ENCODE measurements at places on chromosomes 11 and 22.
A peak's percentile ranks its signal among the peaks of the same experiment; 100 is the strongest.

DNA sequence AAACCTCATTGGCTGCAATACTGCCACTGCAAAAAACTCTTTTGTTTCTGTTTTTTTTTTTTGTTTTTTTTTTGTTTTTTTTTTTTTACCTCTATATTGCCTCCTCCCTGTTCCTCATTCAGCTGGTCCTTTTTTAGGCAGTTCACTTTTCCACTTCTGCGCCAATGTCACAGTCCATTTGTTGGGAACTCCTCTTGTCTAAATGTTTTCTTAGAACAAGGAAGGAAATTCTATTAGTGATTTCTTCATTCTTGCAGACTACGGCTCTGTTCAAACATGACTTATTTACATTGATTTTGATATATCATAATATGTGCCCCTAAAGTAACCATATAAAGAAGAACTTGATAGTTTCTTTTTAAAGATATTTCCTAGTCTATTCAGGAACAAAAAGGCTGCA is 2.9 kb downstream of the FAM118B start:
- no peak for DNase-seq

DNA sequence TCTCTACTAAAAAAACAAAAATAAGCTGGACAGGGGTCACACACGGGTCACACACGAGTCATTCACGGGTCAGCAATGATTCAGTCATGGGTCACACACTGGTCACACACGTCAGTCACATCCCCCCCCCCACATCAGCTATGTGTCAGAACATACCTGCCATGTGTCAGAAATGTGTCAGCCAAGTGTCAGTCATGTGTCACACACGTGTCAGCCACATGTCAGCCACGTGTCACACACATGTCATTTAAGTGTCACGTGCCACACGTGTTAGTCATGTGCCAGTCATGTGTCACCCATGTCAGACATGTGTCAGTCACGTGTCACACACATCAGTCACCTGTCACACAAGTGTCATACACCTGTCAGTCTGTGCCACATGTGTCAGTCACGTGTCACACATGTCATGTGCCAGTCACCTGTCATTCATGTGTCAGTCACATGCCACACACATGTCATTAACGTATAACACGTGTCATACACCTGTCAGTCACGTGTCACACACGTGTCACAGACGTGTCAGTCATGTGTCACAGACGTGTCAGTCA is 28.7 kb upstream of the MMP20 start:
- no peak for DNase-seq

- no peak for DNase-seq
Observed at GRCh38 chr22:35008213-35008612, 57.7 kb upstream of the ISX start.

- DNase-seq, result no peak
Observed at GRCh38 chr11:68825571-68825970, 16.1 kb downstream of the CPT1A start.

GRCh38 chr11:118870396-118871343 is 13.0 kb upstream of the CXCR5 start:
- no peak for DNase-seq

DNA sequence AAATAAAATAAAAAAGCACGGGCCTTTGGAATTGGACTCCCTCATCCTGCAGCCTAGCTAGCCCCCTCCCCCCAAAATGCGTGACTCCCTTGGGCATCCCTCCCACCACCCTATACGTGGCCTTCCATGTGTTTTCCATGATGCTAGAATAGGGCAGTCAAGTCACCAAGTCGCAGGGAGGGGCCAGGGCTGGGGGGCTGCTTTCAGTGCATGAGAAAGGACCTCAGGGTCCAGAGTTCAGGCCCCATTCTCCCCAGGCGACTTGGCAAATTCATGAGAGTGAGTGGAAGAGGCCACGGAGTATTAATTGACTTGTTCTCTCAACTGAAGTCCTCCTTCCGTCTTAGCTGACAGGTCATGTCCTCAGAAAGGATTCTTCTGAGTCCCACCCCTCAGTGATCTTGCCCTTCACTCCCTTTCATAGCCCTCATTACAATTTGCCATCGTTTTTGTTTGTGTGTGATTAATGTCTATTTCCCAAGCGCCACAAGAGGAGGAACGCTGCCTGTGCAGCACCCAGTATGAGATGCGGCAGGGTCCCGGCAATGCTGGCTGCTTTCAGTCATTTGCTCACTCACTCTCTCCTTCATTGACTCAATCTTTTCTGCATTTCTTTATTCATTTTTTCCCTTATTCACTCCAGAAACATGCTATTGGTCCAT is 17.4 kb downstream of the LRRC32 start:
- no peak for DNase-seq

- DNase-seq, result no peak
Observed at GRCh38 chr11:60887556-60887955, 18.8 kb downstream of the PRPF19 start.

- no peak for DNase-seq
Observed at GRCh38 chr11:30465623-30466022, 120.5 kb downstream of the MPPED2 start.

DNA sequence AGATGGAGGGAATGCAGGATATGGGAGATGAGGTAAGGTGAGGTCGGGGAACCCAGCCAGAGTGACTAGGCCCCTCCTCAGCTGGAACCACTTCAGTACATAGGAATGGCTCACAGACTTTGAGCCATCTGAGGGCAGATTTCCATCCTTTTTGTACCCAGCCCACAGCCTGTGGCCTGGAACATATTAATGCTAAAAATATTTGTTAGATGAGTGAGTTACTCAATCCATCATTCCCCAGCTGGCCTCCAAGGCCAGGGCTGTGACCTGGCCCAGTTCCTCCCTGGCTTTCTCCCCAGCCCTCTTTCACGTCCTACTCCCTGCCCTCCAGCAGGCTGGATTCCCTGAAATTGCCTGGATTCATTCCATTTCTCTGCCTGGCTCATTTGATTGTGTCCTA is 57.2 kb upstream of the PRDM11 start:
- no peak for DNase-seq

DNA sequence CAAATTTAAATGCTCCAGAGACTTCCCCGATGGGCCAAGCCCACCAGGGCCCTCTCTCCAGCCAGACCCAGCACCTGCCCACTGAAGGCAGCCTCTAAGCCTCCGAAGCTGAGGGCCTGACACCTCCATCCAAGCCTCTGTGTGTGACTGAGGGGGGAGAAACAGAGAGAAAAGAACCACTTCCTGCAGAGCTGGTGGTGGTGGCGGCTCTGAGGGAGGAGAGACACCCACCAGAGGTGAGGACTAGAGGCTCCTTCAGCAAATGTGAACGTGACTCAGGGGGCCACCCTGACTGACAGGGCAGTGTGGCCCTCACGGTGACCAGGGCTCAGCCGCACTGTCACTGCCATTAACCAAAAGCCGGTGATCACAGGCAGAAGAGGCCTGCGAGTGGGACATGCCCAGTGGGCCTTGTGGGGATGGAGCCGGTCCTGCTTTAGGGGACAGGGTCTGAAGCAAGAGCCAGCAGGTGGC is 31.0 kb upstream of the CD5 start:
- no peak for DNase-seq

- no peak for DNase-seq
Observed at GRCh38 chr11:57214494-57214893, 22.6 kb downstream of the APLNR start.

DNA sequence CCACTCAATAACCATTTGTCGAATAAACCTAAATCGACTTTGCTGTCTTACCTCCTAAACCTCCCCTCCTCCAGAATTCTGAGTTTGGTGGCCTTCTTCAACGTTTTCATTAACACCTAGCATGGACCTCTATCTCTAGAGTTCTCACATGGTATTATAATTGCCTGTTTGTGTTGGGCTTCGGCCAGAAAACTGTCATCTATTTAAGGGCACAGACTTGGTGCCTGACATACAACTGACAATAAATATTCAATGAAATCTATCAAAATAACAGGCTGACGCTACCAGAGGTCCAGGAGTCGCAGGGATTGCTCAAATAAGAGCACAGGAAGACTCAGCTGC is 687 bp downstream of the ALKBH8 start:
- DNase-seq, result no peak

DNA sequence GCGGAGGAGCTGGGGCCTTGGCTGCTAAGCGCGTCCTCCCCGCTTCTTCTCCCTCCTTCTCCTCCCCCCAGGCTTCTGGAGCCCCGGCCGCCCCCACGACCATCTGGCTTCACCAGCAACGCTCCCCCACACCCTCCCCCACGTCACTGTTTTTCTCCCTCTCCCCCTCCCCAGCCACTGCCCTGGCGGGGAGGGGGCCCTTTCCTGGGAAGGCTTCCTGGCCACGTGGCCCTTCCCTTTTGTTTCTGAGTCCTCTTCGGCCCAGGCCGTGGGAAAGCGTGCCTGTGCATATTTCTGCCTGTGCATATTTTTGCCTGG is 27.7 kb downstream of the RTN4R start:
- DNase-seq, result no peak

DNA sequence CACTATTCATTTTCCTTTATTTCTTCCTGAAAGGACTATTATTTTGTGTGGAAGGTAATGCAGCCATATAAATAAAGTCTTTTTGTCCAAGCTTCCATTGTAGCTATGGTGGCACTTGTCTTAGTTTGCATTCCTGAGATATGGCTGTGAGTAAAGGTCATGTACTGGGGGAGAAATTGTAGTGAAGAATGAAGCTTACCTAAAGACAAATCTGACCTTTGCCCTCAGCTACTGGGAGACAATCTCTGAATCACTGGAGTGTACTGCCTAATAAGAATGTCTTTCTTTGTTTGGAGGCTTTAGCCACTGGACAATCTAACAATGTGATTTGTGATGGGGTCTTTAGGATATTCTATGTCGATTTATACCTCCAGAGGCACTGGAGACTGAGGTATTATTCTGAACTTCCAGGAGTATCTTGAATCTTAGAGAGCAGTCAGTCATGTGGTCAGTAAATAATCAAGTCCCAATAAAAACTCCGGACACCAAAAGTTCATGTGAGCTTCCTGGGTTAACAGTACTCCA is 39.7 kb upstream of the OR5AK2 start:
- DNase-seq, result no peak

DNA sequence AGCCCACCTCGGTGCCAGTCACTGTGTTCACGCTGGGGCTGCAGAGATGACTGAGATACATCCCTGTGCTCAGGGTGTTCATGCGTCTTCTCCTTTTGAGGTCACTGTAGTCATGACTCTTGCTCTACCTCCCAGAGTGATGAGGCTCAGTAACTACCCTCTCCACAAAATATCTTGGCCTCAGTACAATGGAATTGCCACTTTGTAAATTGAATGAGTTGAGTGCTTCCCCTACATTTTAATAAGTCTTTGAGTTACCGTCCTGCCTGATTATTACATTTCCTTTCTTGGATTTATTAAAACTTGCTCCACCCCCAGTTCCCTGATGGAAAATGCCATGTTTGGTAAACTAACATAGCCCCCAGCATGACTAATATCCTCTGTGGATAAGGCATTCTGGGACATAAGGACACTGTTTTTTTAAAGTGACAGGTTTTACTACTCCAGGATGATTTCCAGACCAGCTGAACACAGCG is 15.9 kb downstream of the PRSS23 start:
- no peak for DNase-seq

GRCh38 chr22:47310601-47311000 is 548.2 kb downstream of the TBC1D22A start:
- no peak for DNase-seq

DNA sequence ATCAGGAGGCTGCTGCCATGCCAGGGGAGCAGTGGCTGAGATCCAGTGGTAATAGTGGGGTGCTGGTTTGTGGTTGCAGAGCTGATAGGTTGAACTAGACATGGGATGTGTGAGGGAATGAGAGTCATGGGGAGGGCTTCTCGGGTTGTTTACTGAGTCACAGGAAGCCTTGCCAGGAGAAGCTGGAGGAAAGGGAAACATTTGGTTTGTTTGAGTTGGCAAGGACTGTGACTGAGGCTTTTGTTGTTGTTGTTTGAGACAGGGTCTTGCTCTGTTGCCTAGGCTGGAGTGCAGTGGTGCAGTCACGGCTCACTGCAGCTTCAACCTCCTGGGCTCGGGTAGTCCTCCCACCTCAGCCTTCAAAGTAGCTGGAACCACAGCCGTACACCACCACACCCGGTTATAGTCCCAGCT is 49.3 kb downstream of the CABIN1 start:
- DNase-seq, result peak; percentile 12

DNA sequence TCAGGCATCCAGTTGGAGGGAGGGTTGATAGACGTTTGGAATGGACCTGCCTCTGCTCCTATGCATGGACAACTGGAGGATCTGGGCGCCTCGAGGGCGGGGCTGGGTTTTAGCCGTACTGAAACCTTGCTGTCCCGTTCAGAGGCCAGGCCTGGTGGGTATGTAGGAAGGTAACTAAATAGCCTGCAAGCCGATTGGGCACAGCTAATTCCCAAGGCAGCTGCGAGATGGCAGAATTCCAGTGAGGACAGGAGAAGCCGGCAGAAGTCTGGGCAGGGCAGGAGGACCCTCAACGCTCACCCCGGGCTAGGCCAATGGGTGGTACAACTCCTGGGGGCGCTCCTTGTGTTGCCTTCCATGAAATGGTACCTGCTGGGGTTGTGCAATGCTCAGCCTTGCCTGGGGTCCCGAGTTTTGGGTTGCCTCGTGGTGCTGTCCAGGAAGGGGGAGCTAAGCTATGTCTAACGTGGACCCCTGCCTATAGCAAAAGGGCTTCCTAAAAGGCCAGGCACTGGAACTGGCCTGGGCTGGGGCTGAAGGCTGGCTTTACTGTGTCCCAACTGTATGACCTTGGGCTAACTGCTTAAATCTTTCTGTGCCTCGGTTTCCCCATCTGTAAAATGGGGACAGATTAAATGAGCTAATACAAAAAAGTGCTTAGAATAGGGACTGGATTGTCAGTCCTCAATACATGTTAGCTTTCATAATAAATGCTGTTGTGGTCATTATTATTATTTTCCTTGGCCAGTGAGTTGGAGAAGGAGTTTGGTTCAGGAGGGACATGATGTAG is 30.1 kb upstream of the CD82 start:
- DNase-seq, result no peak

GRCh38 chr22:17064498-17065100 is 20.2 kb upstream of the IL17RA start:
- no peak for DNase-seq

- DNase-seq, result no peak
Observed at GRCh38 chr11:21635394-21636145, 557.3 kb upstream of the ANO5 start.

DNA sequence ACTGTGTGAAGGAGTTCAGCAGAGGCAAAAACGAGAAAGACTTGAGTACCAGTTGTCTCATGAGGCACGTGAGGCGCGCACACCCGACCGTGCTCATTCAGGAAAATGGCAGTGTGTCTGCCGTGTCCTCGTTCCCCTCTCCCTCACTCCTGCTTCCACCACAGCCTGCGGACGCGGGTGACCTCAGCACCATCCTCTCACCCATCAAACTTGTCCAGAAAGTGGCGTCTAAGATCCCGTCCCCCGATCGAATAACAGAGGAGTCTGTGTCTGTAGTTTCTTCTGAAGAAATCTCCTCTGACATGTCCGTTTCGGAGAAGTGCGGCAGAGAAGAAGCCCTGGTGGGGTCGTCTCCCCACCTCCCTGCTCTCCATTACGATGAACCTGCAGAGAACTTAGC is 30.4 kb downstream of the ZBED4 start:
- DNase-seq, result no peak

- peak; percentile 48 for DNase-seq
Observed at GRCh38 chr11:34214961-34215805, 109.8 kb downstream of the NAT10 start.

Data from NCI-H446 (cell line).